Fibroblast of skin of abdomen (primary cell): ENCODE measurements at places on chromosomes 13 and 19.
A peak's percentile ranks its signal among the peaks of the same experiment; 100 is the strongest.

GRCh38 chr19:37467608-37468090, 405 bp upstream of the ZNF569 start:
- DNase-seq: no peak

DNA sequence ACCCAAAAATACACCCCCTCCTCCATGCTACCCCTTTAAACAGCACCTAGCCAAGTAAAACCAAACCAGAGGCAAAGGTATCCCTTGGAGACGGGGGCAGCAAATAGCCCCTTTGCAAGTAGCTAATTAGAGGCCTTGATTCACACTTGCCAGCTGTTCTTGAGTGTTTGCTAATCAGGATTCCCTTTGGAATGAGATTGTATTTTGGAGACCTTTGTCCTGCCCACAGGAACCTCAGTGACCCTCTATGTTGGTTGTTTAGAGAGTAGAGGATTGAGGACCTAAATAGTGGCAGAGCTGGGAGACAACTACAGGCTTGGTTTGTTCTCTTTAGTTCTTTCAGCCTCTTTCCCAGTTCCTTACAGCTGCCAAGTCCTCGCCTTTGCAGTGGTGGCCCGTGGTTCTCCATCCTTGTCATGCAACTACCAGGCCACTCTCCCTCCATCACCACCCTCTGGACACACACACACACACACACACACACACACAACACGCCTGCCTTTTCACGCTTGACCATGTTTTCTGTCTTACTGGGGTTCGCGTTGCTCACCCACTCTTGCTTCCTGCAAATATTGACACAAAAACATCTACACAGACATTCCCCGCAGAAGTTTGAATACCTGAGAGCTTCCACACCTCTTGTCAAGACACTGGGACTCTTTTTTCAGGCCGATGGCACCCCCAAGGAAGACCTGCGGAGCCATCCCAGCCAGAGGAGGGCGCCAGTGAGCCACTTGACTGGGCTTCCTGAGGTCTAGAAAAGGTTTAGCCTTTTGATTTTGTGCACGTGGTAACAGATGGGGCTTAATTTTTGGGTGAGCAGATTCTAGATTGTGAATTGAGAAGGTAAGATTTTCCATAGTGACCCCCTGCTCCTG, 80.0 kb upstream of the GPR183 start:
- no peak for DNase-seq

GRCh38 chr13:113879494-113880360, 15.9 kb upstream of the GAS6 start:
- DNase-seq: no peak

- DNase-seq: no peak
These were observed 1.5 kb downstream of the RNF225 start for GRCh38 chr19:58396691-58397532.

GRCh38 chr19:5719274-5719960, 529 bp downstream of the LONP1 start:
- no peak for DNase-seq

- no peak for DNase-seq
These were observed 2.4 kb downstream of the IRS2 start for GRCh38 chr13:109783815-109784589.

GRCh38 chr13:45021250-45021649, 31.9 kb downstream of the GPALPP1 start:
- DNase-seq: peak; percentile 19

GRCh38 chr13:67150608-67151007, 79.5 kb downstream of the PCDH9 start:
- no peak for DNase-seq

- DNase-seq: no peak
These were observed 53.6 kb downstream of the DGKH start for GRCh38 chr13:42101821-42102585.

DNA sequence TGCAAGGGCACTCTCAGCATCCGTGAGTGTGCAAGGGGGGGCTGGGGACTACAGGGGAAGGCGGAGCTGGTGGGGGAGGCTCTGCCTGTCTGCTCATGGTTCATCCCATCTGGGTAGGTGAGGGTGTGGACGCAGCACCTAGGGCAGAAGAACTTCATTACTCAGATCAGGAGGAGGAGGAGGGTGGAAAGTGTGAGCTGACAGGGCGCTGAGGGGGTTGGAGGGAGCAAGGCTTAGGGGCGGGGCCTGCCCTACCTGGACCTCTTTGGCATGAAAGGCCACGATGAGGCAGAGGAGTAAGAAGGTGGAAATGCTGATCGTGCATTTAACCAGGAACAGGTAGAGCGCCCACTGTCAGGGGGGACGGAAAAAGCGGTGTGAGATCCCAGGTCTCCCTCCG, 4.5 kb downstream of the KCNN4 start:
- no peak for DNase-seq

DNA sequence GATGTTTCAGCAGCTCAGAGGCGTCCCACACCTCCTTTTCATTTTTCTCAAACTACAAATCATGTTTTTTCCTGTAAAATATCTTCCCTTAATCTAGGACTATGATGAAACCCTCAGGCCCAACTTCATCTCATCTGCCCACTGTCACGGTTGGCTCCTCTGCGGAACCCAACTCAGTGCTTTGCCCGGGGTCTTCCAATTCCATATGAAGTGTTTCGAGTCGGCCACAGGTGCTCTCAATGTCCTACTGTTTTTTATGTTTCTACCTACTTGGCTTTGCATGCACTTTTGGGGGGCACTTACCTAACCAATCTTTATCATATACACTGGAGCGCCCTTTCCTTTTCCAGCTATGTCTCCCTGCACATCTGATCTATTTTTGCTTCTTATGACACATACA, 28.1 kb downstream of the COL4A1 start:
- no peak for DNase-seq

- peak; percentile 84 for DNase-seq
These were observed 209.5 kb downstream of the DNAJC15 start for GRCh38 chr13:43232873-43233265.

GRCh38 chr13:70541451-70541850, 433.2 kb upstream of the KLHL1 start:
- DNase-seq: no peak

DNA sequence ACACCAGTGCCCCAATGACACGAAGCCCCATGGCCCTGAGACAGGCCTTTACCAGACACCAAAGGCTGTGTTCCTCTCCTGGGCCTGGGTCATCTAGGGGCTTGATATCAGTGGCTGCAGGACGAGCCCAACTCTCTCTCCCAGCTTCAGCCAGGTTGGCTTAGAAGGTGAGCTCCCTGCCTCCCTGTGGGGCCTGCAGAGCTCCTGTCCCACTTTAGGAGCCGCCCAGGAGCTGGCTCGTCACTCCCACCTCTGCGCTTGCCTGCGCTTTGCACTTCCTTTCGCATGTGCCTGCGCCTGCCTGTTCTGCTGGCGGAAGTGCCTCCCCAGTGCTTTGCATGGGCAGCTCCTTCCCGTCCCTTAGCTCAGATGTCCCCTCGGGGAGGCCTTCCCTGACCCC, 4.9 kb downstream of the CALM3 start:
- DNase-seq: no peak

DNA sequence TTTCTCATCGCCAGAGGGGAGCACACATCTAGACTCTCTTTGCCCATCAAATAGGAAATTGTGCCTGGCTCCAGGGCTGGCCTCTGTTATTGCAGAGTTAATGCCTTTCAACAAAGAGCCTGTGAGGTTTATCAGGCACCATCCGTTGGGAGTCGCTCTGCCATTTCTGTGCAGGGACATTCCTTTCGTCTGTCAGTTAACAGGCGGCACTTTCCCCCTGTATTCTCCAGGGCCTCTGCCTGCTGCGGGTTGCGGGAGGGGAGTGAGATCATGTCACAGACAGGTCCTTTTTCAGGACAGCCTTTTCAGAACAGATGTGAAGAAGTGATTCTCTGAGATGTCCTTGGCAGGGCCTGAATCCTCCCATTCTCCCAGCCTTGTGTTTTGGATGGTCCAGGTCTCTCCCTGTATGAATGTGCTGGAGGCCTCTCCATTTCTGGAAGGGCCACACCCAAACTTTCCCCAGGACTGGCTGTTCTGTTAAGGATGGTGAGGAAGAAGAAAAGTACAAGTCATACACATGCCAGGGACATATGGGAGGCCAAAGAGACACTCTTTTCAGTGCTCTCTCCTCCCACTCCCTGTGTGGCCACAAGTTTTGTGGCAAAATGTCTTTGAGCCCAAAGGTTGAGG, 14.9 kb downstream of the SERP2 start:
- no peak for DNase-seq

DNA sequence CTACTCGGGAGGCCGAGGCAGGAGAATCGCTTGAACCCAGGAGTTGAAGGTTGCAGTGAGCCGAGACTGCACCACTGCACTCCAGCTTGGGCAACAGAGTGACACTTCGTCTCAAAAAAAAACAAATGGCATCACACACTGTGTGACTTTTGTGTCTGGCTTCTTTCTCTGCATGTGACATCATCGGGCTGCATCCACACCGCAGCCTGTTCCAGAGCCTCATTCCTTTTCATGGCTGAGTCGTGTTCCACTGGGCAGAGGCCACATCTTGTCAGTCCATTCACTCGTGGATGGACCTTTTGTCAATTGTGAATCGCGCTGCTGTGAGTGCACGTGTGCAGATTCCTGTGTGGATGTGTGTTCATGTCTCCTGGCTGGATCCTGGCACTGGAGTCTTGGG, 8.3 kb downstream of the THOP1 start:
- DNase-seq: no peak

DNA sequence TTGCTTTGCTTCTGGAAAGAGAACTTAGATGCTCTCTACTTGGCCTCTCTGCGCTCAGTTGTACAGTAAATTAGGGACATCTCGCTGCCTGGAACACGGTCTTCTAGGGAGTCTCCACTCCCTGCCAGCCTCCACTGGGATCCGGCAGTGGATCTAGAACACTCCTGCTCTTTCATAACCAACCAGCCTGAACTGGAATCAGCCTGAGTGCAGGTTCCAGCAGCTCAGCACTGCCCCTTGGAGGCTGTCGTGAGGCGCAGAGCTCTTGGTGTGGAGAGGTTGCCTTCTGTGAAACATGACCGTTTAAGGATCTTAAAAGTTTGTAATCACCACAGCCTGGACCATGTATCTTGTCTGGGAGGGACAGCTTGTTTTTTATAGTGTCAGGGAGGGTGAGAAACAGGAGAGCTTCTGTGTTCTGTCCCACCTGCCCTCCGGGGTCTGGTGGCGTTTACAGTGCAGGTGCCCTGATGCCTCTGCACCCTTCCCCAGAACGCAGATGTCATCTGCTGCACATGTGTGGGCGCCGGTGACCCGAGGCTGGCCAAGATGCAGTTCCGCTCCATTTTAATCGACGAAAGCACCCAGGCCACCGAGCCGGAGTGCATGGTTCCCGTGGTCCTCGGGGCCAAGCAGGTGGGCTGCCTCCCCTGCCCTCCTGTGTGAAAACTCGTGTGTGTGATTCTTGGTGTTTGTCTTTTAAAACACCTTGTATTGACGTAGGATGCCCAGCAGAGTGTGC, 24.8 kb downstream of the UPF1 start:
- peak; percentile 22 for DNase-seq
